Activated naive CD8-positive, alpha-beta T cell treated with anti-CD3 and anti-CD28 coated beads, Interleukin-2, amount 10 ng/mL, durations not matched to agents 7 days and 5 days (primary cell): ENCODE measurements at places on chromosomes 7 and 10. TPM values are rescaled to one million over a fixed set of nuclear protein-coding genes. Genes with fewer than 3 reads are reported as not detected.
A peak's percentile ranks its signal among the peaks of the same experiment; 100 is the strongest.

The PON1 gene
- not detected for total RNA-seq

The ITIH2 gene
- total RNA-seq = not detected

The DNTT gene
- total RNA-seq = not detected

The CABCOCO1 gene
- total RNA-seq = not detected

The MOSPD3 gene
- total RNA-seq = 27.4 TPM

The GALNT17 gene
- not detected for total RNA-seq

The EMX2 gene
- total RNA-seq = not detected

The AVL9 gene
- total RNA-seq = 35.9 TPM

- DNase-seq = no peak
Observed at GRCh38 chr10:8214587-8214986, 160.1 kb downstream of the GATA3 start.

GRCh38 chr10:42574336-42574735 is 64.0 kb downstream of the ZNF33B start:
- DNase-seq = no peak

DNA sequence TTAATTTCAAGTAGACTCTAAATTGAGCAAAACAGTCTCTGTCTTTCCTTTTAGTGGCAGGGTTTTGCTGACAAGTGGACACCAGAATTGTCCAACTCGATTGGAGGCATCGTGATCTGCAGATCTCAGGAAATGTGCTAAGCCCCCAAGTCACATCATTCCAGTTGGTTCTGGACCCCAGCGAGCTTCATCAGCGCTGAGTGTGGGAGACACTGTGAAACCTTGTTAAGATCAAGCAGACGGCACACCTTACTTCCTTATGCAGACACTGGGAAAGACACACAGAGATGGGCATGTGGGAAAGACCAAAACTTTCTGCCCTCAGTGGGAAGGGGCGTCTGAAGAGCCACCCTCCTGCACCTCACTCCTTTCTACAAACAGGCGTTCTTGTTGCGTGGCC is 440.8 kb downstream of the GLRX3 start:
- DNase-seq = no peak

- no peak for DNase-seq
Observed at GRCh38 chr7:87926581-87927461, 7.2 kb upstream of the ADAM22 start.

- DNase-seq = peak; percentile 25
Observed at GRCh38 chr7:132518102-132518838, 58.0 kb downstream of the PLXNA4 start.

GRCh38 chr10:132702601-132703418 is 83.1 kb downstream of the NKX6-2 start:
- DNase-seq = no peak

DNA sequence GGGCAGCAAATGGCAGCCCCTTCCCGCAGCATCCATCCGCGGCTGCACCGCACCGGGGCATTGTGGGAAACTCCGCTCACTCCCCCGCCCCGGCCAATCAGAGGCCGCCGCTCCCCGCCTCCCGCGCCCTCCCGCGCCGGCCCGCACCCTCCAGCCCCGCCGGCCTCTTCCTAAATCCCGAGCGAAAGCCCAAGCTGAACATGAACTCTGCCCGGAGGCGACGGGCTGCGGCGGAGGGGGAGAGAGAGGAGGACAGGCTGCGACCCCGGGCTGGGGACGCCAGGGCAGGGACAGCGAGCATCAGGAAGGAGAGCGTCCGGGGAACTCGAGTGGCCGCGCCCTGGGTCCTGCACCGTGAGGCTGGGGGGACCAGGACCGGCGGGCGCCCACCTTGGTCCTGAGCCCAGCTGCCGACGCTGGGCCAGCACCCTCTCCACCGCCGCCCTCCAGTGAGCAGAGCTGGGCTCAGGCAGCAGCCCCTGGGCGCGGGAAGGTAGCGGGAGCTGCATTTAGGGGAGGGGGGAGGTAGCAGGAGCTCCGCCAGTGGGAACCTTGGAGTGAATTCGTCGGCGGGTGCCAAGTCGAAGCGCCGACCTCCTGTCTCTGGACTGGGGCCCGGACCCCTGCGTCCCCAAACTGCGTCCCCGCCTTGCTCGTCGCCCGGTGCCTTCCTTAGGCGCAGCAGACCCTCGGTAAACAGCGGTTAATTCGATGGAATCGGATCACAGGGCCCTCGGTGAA is at the start of gene DGKI:
Gene DGKI, minus strand, starts transcription at position 148 of the 741 bp plus-strand sequence.
- DNase-seq = peak; percentile 28

DNA sequence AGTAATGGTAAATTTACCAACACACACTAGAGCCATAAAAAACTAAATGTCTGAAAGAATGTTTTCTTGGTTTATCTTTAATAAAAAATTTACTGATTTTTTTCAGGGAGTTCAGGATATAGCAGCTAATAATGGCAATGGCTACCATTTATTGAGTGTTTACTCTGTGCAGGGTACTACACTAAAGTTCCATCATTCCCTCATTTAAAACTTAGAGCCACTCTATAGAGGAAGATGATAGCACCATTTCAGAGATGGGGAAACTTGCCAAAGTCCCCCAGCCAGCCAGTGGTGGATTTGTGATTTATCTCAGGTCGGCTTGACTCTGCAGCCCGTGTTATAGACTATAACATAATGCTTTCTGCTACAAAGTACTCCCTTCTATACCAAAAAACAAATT is 86.6 kb downstream of the LSMEM1 start:
- DNase-seq = no peak

DNA sequence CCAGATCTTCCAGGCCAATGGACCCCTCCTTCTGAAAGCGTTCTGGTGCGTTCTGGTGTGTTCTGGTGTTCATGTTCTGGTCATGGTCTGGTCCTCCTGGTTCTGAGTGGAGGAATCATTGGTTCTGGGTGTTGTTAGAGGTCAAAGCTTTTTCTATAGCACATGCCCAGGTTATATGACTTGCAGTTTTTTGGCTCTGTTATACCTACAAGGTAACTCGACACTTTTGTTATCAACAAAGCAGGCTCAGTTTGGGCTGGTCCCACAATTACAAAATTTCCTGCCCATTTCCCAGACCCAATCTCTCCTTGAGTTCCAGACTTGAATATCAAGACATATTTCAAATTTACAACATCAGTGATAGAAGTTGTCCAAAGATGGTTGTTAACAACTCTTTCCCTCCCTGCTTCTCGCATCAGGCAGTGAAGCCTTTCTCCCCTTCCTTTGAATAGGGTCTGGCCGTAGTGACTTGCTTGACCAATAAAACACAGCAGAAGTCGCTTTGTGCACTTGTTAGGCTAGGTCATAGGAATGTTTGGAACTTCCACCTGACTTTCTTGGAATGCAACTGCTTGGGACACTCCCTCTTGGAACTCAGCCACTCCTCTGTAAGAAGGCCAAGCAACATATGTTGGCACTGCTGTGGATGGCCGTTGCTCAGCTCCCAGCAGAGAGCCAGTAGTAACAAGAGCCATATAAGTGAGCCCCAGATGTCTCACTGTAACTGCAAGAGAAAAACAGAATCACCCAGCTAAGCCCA is 83.1 kb upstream of the STEAP1B start:
- DNase-seq = no peak

GRCh38 chr10:22643116-22643515 is 71.3 kb downstream of the PIP4K2A start:
- no peak for DNase-seq

DNA sequence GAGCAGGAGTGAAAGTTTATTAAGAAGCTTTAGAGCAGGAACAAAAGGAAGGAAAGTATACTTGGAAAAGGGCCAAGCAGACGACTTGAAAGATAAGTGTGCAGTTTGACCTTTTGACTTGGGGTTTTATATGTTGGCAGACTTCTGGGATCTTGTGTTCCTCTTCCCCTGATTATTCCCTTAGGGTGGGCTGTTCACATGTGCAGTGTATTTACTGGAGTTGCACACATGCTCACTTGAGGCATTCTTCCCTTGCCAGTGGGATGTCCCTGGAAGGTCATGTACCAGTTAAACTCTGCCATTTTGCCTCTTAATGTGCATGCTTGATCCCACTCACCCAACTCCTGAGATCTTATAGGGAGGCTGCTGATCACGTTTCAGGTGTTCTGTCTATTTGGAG is 23.4 kb upstream of the ARHGAP12 start:
- DNase-seq = no peak

GRCh38 chr10:71516890-71517289 is 120.2 kb downstream of the CDH23 start:
- no peak for DNase-seq

- DNase-seq = no peak
Observed at GRCh38 chr7:151202836-151203235, 7.5 kb downstream of the H2BK1 start.

DNA sequence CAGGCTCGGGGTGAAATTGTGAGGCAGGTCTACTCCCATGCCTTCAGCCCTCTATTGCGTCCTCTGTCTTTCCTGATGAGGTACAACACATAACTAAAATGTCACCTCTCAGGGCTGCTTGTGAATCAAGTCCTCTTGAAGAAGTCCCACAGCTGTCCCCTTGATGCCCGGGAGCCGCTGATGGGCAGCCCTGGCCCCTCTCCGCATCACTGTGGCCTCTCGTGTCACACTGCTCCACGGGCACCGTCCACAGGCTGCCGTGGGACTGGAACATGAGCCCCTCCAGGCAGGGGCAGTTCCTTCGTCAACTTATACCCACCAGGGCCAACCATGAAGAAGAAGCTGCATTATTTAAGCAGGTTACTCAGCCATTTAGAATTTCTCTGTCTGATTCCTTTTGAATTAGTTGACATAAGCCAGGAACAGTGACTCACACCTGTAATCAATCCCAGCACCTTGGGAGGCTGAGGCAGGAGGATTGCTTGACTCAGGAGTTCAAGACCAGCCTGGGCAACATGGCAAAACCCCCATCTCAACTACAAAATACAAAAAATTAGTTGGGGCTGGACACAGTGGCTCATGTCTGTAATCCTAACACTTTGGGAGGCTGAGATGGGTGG is 58.5 kb upstream of the UBE3C start:
- DNase-seq = no peak

DNA sequence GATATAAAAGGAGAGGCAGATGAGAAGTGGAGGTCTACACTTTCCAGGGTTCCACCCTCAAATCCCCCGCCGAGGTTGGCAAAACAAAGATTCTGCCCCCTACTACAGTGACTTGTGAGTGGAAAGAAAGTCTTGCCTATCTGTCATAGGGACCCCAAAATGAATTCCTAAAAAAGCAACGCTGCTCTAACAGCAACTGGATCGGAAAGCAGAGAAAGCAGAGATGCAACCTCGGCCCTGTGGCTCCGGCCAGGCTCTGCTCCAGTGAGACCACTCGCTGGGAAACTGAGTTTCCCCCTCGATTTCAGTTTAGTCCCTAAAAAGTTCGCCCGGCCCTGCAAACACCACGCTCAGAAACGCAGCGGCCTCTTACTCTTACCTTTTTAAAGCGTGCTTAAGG is 297.9 kb upstream of the NFE2L3 start:
- no peak for DNase-seq

- DNase-seq = no peak
Observed at GRCh38 chr7:91596287-91596686, 284.2 kb downstream of the MTERF1 start.
